Activated naive CD4-positive, alpha-beta T cell treated with anti-CD3 and anti-CD28 coated beads, Interleukin-2, amount 10 ng/mL, durations not matched to agents 7 days and 5 days (primary cell): ENCODE measurements at places on chromosomes 11 and 22.

GRCh38 chr11:12214751-12215150 is 104.4 kb downstream of the MICAL2 start:
- no peak for DNase-seq

- DNase-seq: no peak
Measured at GRCh38 chr11:17397311-17398002, 9.0 kb upstream of the KCNJ11 start.

GRCh38 chr11:77589181-77589520 is 602 bp upstream of the AQP11 start:
- DNase-seq: no peak

GRCh38 chr11:12771875-12772274 is 97.7 kb downstream of the TEAD1 start:
- no peak for DNase-seq

DNA sequence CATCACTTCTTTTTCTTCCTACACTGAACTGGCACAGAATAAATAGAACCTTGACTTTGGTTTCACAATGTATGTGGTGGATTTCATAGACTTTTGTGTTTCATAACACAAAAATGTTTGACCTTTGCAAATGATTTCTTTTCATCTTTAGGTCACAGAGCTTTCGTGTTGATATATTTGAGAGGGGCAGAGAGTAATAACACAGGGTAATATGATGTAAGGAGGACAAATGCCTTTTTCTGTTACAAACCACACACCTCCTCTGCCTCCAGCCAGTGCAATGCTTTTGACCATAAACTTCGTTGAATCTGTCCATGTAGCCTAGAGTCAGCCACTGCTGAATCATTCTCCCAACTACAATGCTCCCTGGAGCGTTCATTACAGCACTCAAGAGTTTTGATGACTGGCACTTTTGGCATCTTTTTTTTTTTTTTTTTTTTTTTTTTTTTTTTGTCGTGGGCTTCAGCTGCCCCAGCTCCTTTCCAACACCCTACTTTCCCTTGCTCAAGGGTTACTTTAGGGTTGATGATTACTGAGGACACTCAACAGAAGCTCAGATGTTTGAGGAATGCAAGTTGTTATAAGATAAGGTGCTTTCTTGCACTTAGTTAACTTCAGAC is 11.4 kb upstream of the CAT start:
- DNase-seq: no peak

GRCh38 chr11:112835591-112836255 is 125.5 kb upstream of the NCAM1 start:
- DNase-seq: no peak

DNA sequence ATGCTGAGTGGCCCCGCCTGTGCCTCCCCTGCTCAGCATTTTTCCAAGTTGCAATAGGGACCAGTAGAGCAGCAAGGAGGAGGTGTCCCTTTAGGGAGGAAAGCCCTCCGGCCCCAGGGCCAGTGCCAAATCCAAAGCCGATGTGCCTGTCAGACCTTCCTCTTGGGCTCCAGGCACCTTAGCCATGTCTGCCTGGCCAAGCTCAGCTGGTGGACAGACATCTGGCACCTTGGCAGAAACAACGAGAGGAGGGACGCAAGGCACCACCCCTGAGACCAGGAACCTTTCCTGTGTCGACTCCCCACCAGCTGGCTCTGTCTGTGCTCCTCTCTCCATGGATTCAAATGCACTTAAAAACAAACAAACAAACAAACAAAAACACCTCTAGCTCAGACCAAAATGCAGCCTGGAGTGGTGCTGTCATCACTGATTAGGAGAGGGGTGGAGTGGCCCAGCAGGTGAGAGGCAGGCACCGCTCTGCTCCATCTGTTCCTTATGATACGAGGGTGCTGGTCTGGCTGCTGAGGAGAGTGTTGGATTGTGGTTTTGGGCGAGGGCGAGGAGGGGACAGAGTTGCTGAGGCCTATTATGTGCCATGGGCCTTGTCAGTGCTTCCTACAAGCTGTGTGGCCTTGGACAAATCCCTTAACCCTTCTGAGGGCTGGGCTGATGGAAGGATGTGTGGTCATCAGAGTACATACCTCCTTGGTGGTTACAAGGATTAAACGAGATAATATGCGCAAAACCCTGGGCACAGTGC is 46.2 kb downstream of the TP53I11 start:
- no peak for DNase-seq

DNA sequence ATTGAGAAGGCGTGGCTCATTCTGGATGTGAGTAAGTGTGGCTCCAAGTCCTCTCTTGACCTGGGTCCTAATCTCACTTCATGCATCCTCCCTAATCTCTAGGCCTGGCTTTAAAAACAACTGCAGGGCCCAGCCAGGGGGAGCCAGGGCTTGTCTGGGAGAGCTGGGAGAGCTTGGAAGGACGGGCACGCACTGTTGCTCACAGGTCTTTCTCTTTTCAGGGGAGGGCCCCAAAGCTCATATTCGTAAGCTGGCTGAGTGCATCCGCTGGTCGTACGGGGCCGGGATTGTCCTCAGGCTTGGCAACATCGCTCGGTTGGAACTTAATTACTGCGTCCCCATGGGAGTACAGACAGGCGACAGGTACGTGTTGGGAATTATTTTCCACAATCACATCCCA is 34.1 kb upstream of the PARVB start:
- no peak for DNase-seq

GRCh38 chr22:30305519-30305905 is 16.2 kb upstream of the CASTOR1 start:
- peak; percentile 81 for DNase-seq

GRCh38 chr11:79708319-79708932 is 267.6 kb upstream of the TENM4 start:
- DNase-seq: no peak
